Neural crest cell (in vitro differentiated cells): ENCODE measurements at places on chromosomes 13 and 19. TPM values are rescaled to one million over a fixed set of nuclear protein-coding genes. Genes with fewer than 3 reads are reported as not detected.

DNA sequence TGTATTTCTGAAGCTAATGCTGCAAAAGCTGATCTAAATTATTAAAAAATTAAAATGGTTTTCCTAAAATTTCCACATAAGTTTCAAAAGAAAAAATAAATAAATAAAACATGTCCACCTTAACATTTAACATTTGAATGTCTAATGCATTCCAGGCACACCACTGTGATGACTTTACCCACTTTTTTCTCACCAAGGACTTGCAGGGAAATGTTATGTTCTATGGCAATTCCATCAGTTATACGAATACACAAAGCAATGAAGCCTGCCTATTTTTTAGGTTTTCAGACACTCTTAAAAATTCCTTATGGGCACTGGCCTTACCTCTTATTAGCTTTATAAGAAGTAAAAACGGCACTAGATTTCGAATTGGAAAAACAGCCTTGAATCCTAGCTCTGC, 10.2 kb downstream of the TSC22D1 start:
- no peak for DNase-seq

Gene MISP
- 0.14 TPM in 1 of 2 replicates, not detected in the other for total RNA-seq

DNA sequence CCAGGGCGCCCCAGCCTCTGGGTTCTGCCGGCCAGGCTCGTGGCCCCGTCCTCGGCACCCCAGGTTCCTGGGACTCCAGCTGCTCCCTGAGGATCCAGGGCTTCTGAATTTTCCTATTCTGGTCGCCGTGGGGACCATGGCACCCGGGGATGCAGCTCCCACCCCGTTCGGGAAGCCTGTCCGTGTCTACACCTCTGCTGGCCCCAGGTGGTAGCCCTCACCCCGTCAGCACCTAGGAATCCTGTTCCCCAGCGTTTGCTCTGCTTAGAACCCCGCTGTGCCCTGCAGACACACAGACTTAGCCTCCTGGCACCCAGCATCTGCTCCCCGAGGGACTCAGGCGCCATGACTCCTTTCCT, 960 bp downstream of the PPFIA3 start:
- no peak for DNase-seq

Gene SPACA4
- total RNA-seq = not detected in 2 replicates

GRCh38 chr13:107025991-107026390, 458.1 kb upstream of the ARGLU1 start:
- no peak for DNase-seq

Gene PSG7
- total RNA-seq = not detected in 2 replicates

DNA sequence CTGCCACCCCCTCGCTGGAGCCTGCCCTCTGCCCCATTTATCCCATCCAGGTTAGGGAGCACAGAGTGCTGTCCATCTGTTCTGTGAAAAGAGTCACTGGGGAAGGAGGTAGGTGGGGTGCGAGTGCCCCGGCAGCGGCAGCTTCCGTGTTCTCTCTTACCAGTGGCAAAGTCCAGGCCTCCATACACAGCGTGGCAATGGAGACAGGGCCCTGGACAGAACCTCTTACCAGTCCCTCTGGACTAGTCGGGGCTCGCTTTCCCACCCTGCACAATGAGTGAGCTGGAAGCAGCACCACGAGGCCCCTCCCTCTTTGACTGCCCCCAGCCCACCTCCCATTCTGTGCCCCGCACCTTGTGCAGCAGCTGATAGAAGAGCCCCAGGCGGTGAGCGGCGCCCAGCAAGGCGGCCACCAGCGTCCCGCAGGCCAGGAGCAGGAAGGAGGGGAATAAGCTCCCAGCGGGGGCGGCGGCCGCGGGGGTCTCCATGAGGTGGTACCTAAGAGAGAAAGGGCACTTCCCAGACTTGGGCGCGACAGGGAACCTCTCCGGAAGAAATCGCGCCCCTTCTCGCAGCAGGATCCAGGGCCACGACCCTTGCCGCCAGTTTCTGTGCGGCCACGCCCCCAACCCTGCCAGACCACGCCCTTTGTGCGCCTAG, 17.5 kb downstream of the SYDE1 start:
- no peak for DNase-seq

- no peak for DNase-seq
Measured at GRCh38 chr19:7698583-7698982, 3.3 kb downstream of the FCER2 start.

Gene RASGRP4
- 0.43 and 0.58 TPM in 2 replicates for total RNA-seq

GRCh38 chr13:57629821-57630235, 1.7 kb upstream of the PCDH17 start:
- DNase-seq = peak; percentile 92

- peak; percentile 12 for DNase-seq
Measured at GRCh38 chr13:29847501-29847983, 2.9 kb downstream of the UBL3 start.

Gene CCL25
- not detected in 2 replicates for total RNA-seq
